NCI-H2081 (cell line): ENCODE measurements at places on chromosomes 2 and 18.
A peak's percentile ranks its signal among the peaks of the same experiment; 100 is the strongest.

GRCh38 chr18:47120428-47120827 is 29.9 kb downstream of the HDHD2 start:
- no peak for DNase-seq

DNA sequence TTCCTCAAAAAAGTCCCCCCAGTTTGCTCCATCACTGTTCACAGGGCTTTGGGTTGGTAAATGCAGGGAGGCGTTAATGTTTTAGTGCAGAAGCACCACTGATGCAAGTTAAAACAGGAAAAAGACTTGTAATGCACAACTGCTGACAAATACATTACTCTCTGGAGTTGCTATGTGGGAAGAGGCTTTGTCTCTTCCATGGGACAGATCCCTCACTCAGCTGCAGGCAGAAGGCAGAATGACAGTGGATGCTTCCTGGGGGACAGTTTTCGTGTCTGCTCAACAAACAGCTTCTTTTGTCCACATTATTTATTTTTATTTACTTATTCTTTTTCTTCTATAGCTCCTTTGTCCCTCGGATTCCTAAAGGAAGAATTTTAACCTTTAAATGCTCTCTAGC is 22.7 kb upstream of the KCNE4 start:
- DNase-seq, result no peak

- DNase-seq, result no peak
These were observed 13.1 kb downstream of the ASPRV1 start for GRCh38 chr2:69948032-69948962.

DNA sequence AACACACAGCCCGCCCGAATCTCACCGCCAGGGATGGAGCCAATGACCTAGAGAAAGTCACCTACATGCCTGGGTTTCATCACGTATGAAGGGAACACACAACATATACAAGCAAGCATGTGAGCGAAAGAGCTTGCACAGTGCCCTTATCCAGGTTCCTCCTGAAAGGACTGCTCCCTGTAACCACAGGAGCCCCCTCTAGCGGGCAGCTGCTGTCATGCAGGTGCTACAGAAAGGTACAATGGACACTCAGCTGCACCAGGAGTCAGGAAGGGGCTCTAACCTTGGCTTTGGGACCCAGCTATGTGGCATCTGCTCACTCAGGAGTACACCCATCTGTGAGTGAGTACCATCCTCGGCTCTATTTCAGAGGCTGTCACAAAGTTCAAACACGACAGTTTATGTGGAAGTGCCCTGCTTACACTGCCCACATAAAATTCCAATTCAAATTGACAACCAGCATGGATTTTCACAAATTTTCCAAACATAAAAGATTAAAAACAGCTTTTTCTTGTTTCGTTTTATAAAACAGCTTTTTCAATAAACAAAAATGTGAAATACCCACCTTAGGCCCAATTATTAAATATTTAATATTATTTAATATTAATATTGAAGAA is 3.5 kb downstream of the NDUFA10 start:
- peak; percentile 60 for DNase-seq

GRCh38 chr2:70482401-70482800 is 71.2 kb downstream of the TGFA start:
- no peak for DNase-seq

DNA sequence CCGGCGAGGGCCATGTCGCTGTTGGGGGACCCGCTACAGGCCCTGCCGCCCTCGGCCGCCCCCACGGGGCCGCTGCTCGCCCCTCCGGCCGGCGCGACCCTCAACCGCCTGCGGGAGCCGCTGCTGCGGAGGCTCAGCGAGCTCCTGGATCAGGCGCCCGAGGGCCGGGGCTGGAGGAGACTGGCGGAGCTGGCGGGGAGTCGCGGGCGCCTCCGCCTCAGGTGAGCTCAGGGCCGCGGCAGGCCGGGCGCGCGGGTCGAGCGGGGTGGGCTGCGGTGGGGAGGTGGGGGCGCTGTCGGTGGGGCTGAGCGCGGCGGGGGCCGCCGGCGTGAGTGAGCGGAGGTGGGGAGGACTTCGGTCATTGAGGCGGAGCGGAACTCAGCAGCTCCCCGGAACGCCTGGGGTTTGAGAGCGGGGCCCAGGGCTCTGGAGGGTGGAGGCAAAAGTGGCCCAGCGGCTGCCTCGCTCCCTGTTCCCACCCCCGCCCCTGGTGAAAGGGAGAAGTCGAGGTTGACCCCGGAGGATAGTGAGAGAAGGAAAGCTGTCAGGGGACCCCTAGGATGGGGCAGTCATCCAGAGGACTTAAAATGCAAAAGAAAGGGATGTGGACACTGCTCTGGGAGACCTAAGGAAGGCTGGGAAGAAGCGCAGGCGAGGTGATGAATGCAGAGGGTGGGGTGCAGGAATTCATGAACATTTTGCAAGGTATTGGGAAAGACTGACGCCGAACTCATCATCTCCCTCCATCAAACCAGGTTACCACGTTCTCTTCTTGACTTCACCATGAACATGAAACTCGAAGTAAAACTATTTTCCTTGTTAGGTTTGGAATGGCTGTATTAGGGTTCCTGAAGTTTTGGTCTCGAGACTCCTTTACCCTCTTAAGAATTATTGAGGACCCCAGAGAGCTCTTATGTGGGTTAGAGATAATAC is 633 bp downstream of the MALT1 start:
- DNase-seq, result peak; percentile 60

- DNase-seq, result no peak
These were observed 66.3 kb upstream of the DARS1 start for GRCh38 chr2:136051725-136052048.

DNA sequence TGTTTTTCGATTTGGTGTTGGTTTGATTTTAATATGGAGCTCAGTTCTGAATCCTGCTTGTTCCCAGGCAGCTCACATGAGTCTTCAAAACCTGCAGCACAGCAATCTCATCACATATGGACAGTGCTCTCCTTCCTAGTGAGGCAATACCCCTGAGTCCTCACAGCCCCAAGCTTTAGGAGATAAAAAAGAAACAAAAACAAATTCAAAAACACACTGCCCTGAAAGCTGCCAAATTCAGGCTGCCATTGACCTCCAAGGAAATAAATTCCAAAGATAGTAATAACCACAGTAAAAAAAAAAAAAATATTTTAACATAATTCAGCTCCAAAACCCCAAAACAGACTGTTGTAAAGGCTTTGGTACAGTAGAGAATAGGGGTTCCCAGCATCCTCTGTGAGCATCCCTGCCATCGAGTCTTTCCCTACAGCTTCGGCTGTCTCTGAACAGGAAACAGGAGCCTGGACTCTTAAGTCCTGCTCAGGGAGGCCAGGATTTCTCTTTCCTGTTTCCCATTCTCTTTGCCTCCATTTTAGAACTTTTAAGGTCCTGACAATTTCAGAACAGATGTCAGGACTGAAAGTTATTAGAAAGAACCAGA is 14.7 kb upstream of the SP3 start:
- no peak for DNase-seq
